ENCODE measurements at places on chromosomes 3 and 15. TPM values are rescaled to one million over a fixed set of nuclear protein-coding genes. Genes with fewer than 3 reads are reported as not detected.

SEMA6D gene
- not detected for total RNA-seq

MESP2 gene
- 0.41 TPM for total RNA-seq

GOLGA6L4 gene
- 1.8 TPM for total RNA-seq

NPAP1 gene
- total RNA-seq = not detected

P2RY13 gene
- total RNA-seq = not detected

DNA sequence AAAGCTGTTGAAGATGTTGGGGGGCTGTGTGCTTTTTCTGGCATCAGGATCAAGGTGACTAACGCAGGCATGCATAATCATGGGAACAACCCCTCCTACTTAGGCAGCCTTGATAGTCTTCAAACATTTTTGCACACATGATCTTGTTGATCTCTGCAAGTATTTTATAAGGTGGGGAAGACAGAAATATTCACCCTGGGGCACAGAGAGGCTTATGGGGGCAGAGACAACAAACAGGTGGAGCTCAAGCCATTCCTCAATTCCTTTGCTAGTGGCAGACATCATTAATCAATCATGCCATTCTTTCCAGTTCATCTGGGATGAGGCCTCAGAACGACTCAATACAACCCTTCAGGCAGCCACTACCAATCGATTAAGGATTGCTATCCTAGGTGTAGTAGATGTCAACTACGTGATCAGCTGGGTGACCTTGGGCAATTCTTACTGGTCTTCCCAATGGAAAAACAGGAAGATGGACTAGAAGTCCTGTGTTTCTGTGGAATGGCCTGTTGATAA is 110.3 kb upstream of the SMAD3 start:
- H3K4me3 ChIP-seq = no peak overlapping the region
- H3K4me1 ChIP-seq = peaks cover 6% of the 10 kb centered on the region

- DNase-seq = no peak
- no peak overlapping the region for H3K4me3 ChIP-seq
- peaks cover 4% of the 10 kb centered on the region for H3K4me1 ChIP-seq
- H3K27ac ChIP-seq = no peak overlapping the region
- no peaks in the 10 kb centered on the region for H3K36me3 ChIP-seq
- peaks cover 53% of the 10 kb centered on the region for H3K27me3 ChIP-seq
These were observed 3.4 kb upstream of the P3H2 start for GRCh38 chr3:190124067-190124466.

GRCh38 chr3:30078736-30079135 is 527.7 kb upstream of the TGFBR2 start:
- no peaks in the 10 kb centered on the region for H3K4me1 ChIP-seq
- no peaks in the 10 kb centered on the region for H3K27me3 ChIP-seq
- H3K36me3 ChIP-seq = no peaks in the 10 kb centered on the region
- H3K4me3 ChIP-seq = no peak overlapping the region
- no peak overlapping the region for H3K27ac ChIP-seq
- DNase-seq = no peak

DNA sequence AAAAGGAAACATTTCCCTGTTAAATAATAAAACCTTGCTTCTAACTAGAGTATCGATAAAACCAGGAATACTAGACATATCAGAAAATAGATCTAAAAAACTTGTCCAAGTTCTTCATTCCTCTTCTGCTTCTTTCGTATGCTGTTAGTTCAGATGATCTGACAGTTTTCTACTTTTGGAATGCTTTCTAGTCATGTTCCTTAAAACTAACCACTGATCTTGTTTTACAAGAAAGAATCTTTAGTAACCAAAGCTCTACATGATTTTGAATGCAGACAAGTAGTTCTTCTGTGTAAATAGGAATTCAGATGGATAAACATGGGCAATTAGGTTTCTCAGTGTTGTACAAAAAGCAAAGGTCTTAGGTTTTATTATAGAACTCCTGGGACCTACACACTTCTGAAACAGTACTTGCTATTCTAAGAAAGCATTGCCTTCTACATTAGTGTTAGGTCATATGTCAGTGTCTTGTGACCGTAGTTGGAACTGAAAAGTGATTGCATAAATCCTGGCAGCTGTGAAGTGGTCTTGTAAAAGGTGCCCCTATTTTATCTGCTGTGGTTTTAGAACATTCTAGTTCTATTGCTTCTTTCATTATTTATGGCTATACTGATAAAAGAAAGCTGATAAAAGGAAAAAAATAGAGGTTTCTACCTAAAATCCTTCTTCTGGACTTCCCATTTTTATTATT is 40.7 kb downstream of the SNRK start:
- H3K27ac ChIP-seq = peak overlapping the region; percentile 56
- peaks cover 58% of the 10 kb centered on the region for H3K36me3 ChIP-seq

DNA sequence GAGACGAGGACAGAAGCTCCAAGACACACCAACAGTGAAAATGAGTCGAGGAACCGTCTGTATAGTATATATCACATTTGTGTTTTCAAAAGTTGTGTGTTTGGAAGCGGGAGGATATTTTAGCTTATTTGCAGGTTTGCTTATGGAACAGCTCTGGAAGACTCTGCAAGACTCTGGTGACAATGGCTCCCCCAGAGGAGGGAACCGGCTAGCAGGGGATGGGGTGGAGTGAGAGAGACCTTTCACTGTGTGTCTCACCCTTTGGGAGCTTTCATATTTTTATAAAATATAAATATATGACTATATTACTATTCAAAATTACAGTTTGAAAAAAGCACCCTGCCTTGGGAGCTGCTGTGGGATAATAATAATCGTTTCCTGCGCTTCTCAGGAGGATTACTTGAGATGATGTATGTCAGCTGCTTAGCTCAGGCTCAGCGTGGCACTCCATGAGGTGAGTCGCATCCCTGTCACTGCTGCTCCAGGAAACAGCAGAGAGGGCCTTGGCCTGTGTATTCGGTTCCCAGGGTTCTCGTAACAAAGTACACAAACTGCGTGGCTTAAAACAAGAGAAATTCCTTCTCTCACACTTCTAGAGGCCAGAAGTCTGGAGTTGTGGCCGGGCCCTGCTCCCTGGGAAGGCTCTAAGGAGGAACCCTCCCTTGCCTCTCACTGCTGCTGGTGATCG is 183.9 kb downstream of the FAM43A start:
- H3K27me3 ChIP-seq = peaks cover 7% of the 10 kb centered on the region
- no peak for DNase-seq
- no peaks in the 10 kb centered on the region for H3K36me3 ChIP-seq
- H3K4me1 ChIP-seq = no peaks in the 10 kb centered on the region
- no peak overlapping the region for H3K27ac ChIP-seq
- no peak overlapping the region for H3K4me3 ChIP-seq

DNA sequence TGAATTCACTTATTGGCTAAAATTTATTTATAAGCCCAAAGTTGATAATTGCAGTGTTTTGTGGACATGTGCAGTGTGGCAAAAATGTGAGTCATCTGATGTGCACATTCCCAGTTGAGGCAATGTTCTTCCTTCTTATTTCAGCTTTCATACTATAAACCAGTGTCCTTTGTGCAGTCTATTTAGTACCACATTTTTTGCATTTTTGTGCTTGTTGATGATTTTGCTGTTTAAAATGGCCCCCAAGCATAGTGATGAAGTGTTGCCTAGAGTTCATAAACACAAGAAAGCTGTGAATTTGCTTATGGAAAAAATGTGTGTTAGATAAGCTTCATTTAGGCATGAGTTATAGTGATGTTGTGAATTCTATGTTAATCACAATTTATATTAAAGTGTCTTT is 19.4 kb upstream of the IL20RB start:
- no peak overlapping the region for H3K4me3 ChIP-seq
- peaks cover 36% of the 10 kb centered on the region for H3K4me1 ChIP-seq
- H3K27ac ChIP-seq = no peak overlapping the region
- no peaks in the 10 kb centered on the region for H3K27me3 ChIP-seq
- H3K36me3 ChIP-seq = peaks cover 50% of the 10 kb centered on the region
- no peak for DNase-seq
